Stimulated activated CD4-positive, alpha-beta T cell treated with anti-CD3 and anti-CD28 coated beads, Interleukin-2, amount 100 ng/mL, for 24 hours (primary cell): ENCODE measurements at places on chromosomes 2 and 18.

DNA sequence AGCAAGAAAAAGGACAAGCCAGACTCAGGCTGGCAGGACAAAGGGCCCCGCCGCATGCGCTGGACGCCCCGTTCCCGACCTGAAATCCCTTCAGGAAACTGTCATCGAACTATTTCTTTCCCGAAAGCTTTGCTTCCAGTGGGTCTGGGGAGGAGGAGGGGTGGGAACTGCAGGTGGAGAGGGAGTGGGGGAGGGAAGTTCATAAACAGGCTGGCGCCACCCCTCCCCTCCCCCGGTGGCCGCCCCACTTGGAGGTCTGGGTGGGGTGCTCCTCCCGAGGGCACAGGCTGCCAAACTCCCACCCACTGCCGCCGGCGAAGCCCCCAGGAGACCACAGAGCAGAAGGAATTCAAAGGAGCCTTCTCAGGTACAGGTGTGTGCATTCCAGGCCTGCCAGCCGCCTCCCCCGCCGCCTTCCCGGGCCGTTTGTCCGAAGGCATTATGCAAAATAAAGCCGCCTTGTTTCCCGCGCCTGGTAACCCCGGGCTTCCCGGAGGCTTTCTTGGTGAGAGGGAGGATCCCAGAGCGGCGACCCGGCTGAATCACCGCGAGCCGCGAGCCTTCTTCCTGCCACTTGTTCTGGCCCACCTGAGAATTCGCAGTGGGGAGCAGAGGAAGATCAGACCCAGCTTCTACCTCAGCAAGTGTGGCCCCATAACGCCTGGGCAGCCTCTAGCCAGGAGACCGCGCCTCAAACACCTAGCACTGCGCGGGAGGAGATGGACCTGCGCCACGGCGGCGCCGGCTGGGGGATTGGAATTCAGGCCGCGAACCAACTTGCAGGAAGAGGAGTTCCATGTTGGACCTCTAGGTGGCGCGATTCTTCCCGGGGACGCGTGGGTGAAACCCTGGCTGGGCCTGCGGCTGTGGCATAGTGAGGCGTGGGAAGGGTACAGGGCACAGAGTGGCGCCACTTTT lies 101.9 kb downstream of the FOXI3 start:
- DNase-seq: peak; percentile 81

- no peak for DNase-seq
These were observed 10.9 kb downstream of the NHEJ1 start for GRCh38 chr2:219149667-219150066.

DNA sequence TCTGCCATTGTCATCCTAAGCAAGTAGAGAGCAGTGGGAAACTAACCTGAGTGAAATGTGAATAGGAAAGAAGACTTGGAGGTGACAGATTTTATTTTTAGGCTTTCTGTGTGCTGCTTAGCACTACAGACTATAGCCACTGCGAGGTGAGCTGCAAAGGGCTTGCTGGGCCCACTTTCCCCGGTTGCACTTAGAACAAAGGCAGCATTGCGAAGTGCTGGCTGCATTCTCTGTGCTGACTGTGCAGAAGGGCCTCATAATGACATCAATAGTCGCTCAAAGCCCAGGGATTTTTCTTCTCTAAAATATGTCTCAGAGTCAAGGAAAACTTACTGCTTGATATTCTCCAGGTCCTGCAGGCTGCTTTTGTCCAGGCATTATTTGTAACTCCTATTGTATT lies 592.1 kb downstream of the TDRD15 start:
- DNase-seq: no peak

- no peak for DNase-seq
These were observed 370.3 kb downstream of the SETBP1 start for GRCh38 chr18:45050712-45051601.

- no peak for DNase-seq
These were observed 224.1 kb upstream of the CCDC150 start for GRCh38 chr2:196415384-196415783.

DNA sequence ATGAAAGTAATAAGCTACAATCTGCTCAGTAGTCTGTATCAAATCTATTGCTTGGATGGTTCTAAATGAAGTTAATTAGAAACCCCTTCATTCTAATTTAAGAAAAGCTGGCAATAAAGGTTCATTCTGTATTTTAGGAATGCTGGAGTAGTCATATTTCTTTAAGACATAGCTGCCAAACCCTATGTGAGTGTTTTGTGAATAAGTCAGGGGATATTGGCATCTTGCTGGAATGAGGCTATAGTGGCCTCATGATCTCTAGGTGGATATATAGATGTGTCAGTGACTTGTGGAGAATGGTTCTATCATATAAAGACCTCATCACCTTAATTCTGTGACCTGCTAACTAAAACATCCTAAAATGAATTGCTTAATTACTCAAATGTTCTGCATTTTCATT lies 196.3 kb downstream of the PDE1A start:
- no peak for DNase-seq

DNA sequence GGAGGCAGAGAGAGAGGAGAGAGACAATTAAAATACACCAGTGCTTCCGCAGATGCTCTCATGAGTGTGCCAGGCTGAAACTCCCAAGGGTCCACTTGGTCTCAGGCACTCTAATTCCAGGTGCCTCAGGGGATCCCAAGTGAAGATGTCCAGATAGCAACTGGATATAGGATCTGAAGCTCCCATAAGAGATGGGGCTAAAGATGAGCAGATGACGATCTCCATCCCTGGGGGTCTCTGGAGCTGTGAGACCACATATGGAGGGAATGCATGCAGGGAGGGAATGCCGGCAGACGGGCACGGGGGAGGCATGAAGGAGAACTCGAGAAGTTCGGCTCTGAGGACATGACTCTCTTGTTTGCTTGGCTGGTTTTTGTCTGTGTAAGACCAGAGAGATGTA lies 223.7 kb upstream of the RAB6C start:
- no peak for DNase-seq

GRCh38 chr18:55918444-55918843 lies 330.5 kb upstream of the TCF4 start:
- DNase-seq: no peak

- no peak for DNase-seq
These were observed 54.9 kb upstream of the SLC5A7 start for GRCh38 chr2:107931412-107931811.

GRCh38 chr18:53796040-53796729 lies 428.3 kb downstream of the MBD2 start:
- DNase-seq: no peak

- DNase-seq: no peak
These were observed 37.1 kb upstream of the LINC00305 start for GRCh38 chr18:64185987-64186386.

DNA sequence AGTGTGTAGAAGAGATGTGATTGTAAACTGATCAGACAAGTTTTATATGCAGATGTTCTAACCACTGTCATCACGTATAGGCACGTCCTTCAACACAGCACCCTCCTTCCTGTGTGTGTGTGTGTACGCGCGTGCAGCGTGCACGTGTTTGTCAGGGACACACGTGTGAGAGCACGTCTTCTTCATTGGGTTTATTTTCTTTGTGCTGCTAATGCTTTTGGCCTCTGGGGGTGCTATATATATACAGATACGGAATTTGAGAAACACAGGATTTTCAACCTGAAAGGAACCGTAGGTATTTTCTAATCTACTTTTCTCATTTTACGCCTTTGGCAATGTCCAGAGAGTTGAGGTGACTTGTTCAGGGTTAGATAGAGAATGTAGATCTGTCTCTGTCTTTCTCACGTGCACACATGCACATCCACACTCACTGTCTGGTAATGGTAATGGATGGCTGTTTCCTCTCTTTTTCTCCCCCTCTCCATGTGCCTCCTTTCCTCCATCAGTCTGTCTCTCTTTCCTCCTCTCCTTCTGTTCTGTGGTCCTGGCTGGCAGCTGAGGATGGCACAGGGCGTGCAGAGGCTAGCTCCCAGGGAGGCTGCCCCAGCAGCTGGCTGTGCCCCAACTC lies 13.4 kb upstream of the CELF4 start:
- DNase-seq: no peak

- no peak for DNase-seq
These were observed 7.6 kb downstream of the PIGN start for GRCh38 chr18:62179213-62179612.

DNA sequence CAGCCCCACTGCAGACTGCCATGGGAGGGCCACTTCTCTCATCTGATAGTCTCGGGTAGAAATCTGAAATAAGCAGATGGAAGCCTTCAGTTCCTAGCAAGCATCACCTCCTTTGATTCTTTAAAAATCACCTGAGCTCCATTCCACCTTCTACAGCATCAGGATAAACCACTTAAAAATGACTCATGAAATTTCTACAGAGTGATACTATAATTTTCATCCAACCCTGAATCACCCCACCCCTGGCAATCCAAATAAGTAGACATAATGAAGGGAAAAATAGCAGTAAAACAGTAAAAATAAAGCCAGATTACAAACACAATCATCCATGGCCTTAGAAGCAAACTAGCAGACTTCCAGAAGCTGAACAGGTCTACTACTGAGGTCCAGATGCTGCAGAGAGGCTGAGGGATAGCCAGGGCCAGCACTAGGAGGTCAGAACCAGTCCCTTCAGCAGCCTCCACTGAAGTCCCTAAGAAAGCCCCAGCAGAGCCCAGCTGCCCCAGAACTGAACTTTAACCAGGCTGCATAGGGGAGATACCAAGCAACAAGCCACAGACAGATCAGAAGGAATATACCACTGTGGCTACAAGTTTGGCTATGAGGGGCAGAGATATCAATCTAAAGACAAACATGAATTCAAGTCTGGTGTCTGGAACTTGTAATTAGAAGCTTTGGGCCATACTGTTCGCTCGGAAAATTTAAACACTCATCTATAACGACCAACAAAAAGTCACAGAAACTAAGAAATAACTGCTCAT lies 54.7 kb upstream of the RNU4ATAC start:
- DNase-seq: no peak

DNA sequence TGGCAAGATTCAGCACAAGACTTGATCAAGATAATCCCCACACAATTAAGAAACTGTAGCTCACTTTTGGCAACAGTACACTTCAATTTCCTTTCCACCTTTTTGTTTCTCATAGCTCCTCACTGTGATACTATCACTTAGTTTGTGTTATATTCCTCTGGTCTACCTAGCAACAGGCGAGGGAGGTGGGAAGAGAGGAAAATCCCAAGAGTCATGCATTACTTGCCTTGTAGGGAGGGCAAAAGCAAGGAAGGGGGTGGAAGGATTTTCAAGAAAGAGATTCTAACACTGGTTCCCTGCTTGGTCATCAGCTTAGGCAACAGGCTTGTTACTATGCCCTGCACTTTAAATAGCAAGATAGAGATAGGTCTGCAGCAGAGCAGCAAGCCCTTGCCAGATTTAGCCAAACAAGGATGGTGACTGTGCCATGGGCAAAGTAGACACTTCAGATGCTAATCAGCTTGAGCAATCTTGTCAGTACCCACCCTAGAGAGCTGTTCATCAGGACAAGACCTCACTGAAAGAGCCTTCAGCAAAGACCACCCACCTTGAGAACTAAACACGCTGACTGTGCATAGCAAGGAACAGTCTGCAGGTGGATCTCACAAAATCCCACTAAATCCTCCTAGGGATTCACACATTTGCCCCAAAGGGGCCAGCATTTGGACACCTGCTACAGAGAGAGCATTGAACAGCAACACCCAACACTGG lies 134.6 kb downstream of the MBD2 start:
- no peak for DNase-seq

DNA sequence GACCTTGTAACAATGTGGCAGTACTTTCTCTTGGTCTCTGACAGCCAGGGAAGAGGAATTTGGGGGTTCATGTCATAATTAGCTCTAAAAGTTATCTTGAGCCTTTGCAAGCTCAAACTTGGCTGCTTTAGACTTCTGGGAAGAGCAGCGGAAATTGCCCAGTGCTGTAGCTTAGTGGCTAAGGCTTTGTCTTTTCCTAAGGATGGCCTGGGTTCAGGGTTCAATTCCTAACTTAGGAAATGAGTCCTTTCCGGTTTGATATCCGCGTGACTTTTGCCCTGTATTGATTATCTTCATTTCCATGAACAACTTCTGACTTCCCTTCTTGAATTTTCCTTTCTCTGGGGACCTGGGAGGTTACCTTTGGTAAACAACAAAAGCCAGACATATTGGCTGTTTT lies 961.0 kb downstream of the CNTNAP5 start:
- no peak for DNase-seq

- no peak for DNase-seq
These were observed 409.0 kb downstream of the LPIN1 start for GRCh38 chr2:12155303-12156051.

DNA sequence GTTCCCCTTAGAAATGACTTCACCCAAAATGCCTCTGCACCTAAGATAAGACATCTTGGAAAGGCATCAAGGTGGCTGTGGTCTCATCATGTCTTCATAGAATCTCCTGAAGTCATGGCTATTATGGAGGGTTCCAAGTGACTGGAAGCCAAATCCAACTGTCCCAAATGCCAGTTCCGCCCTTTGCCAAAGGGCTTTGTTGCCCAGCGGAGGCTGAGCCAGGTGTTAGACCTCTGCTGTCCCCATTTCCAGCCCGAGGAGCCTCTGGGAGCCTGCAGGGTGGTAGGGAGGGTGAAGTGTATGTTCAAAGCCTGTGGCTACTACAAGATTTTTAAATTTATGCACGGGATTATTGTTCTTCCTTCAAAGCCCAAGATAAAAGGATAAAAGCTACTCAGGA lies 25.7 kb downstream of the RHOB start:
- DNase-seq: no peak

DNA sequence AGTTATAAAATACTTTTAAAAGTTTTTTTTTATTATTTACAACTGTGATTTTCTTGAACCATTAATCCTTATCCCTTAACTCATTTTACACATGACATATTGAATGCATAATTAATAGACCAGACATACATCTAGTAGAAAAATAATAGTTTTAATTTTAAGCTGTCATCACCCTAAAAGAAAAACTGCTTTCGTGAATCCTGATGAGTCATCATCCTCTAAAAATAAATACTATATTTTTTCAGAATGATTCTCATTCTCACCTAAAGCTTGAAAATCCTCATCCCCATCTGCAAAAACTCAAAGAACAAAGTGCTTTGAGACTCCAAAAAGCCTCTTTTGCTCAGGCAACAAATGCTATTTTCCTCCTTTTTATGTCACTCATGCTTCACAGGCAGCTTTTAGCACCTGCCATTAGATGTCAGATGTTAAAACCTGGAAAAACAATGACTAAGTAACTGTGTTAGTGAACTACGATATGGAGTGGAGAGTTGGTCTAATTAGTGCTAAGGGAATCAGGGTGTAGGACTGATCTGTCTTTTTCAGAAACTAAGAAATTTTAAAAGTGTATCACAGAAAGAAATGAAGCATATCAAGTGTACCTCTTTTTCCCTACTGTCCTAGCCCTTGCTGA lies 297.6 kb downstream of the TMX3 start:
- no peak for DNase-seq

GRCh38 chr2:105785095-105785847 lies 40.6 kb downstream of the NCK2 start:
- no peak for DNase-seq

DNA sequence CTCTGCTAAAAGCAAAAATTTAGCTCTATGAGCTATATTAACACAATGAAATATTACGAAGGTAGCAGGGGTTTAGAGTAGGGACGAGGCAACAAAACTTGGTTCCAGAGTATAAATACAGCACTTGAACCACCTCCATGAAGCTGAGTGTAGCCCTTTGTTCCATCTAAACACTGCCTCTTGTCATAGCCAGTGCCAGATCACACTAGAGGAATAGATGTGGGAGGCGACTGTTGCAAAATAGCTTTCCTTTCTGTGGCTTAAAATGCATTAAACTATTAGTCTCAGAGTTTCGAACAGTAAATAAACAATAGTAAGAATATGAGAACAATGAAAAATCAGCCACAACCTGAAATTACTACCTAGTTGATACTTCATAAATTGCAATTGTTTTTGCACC lies 29.8 kb downstream of the PIEZO2 start:
- no peak for DNase-seq
